Mesangial cell (primary cell): ENCODE measurements at places on chromosomes 6 and 20. TPM values are rescaled to one million over a fixed set of nuclear protein-coding genes. Genes with fewer than 3 reads are reported as not detected.

Gene LAMP5
- total RNA-seq = 0.25 and 0.81 TPM in 2 replicates

Gene SALL4
- 0.65 and 1.8 TPM in 2 replicates for total RNA-seq

Gene CLPSL2
- not detected in 2 replicates for total RNA-seq

Gene CST4
- not detected in 2 replicates for total RNA-seq

Gene FHL5
- total RNA-seq = not detected in 2 replicates

Gene CEP43
- 5.6 and 9.6 TPM in 2 replicates for total RNA-seq

Gene C20orf202
- 0.13 TPM in 1 of 2 replicates, not detected in the other for total RNA-seq
